ENCODE measurements at places on chromosomes 11 and 22. TPM values are rescaled to one million over a fixed set of nuclear protein-coding genes. Genes with fewer than 3 reads are reported as not detected.

SLC22A9 gene
- 0.04 TPM for polyA plus RNA-seq

- no peak for DNase-seq
- no peak overlapping the region for H3K27ac ChIP-seq
- H3K4me1 ChIP-seq = no peaks in the 10 kb centered on the region
- peaks cover 57% of the 10 kb centered on the region for H3K36me3 ChIP-seq
- H3K27me3 ChIP-seq = no peaks in the 10 kb centered on the region
Measured at GRCh38 chr22:21797444-21798221, 62.0 kb upstream of the YPEL1 start.

DNA sequence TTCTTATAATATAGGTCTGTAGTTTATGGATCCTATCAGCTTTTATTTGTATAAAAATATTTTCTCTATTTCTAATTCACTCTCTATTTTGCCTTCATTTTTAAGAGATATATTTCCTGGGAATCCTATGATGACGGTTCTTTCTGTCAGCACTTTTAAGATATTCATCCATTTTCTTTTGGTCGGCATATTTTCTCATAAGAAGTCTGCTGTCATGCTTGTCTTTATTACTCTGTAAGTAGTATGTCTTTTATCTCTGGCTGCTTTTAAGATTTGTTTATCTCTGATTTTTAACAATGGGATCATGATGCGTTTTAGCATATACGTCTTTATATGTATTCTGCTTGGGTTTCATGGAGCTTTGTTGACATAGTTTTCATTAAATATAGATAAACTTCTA lies 175.5 kb downstream of the SNX19 start:
- H3K27me3 ChIP-seq = no peaks in the 10 kb centered on the region
- peaks cover 10% of the 10 kb centered on the region for H3K4me1 ChIP-seq
- H3K4me3 ChIP-seq = no peak overlapping the region
- H3K27ac ChIP-seq = no peak overlapping the region
- no peaks in the 10 kb centered on the region for H3K36me3 ChIP-seq
- no peak for DNase-seq

MMP27 gene
- 0.24 TPM for polyA plus RNA-seq

GRCh38 chr11:62673196-62673525 lies 1.1 kb upstream of the LBHD1 start:
- no peak for DNase-seq
- H3K4me3 ChIP-seq = no peak overlapping the region
- H3K27ac ChIP-seq = no peak overlapping the region
- peaks cover 16% of the 10 kb centered on the region for H3K4me1 ChIP-seq
- H3K27me3 ChIP-seq = no peaks in the 10 kb centered on the region
- H3K36me3 ChIP-seq = peaks cover 25% of the 10 kb centered on the region

GRAP2 gene
- 1.8 TPM for polyA plus RNA-seq

DNA sequence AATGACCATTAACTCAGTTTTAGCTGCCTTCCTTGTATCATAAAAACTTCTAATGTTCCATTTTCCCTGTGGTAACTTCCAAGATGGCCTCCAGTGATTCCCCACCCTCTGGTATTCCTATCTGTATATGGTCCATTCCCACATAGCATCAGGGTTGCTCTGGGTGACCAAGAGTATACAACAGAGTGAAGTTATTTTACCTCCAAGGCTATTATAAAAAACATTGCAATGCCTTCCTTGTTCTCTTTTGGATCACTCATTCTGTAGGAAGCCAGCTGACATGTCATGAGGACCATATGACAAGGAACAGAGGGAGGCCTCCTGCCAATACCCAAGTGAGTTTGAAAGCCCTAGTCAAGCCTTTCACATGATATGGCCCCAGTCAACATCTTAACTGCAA lies 30.1 kb downstream of the ZNF280B start:
- peaks cover 13% of the 10 kb centered on the region for H3K4me1 ChIP-seq
- no peaks in the 10 kb centered on the region for H3K36me3 ChIP-seq
- H3K4me3 ChIP-seq = no peak overlapping the region
- peak; percentile 25 for DNase-seq
- no peaks in the 10 kb centered on the region for H3K27me3 ChIP-seq
- H3K27ac ChIP-seq = peak overlapping the region; percentile 51

TMPRSS5 gene
- 0.75 TPM for polyA plus RNA-seq

TSPAN18 gene
- 59.1 TPM for polyA plus RNA-seq

- H3K36me3 ChIP-seq = no peaks in the 10 kb centered on the region
- no peak overlapping the region for H3K4me3 ChIP-seq
- H3K27me3 ChIP-seq = no peaks in the 10 kb centered on the region
- no peaks in the 10 kb centered on the region for H3K4me1 ChIP-seq
- peak overlapping the region; percentile 77 for H3K27ac ChIP-seq
Measured at GRCh38 chr11:104033134-104033533, 3.3 kb upstream of the DDI1 start.

- no peak overlapping the region for H3K4me3 ChIP-seq
- H3K36me3 ChIP-seq = no peaks in the 10 kb centered on the region
- H3K4me1 ChIP-seq = peaks cover 3% of the 10 kb centered on the region
- DNase-seq = no peak
Measured at GRCh38 chr11:100830978-100831732, 144.1 kb downstream of the ARHGAP42 start.

NOL12 gene
- 18.1 TPM for polyA plus RNA-seq

GRCh38 chr11:35524780-35525179 lies 636 bp downstream of the PAMR1 start:
- peaks cover 49% of the 10 kb centered on the region for H3K27me3 ChIP-seq
- no peak for DNase-seq
- no peak overlapping the region for H3K27ac ChIP-seq
- H3K36me3 ChIP-seq = no peaks in the 10 kb centered on the region
- no peaks in the 10 kb centered on the region for H3K4me1 ChIP-seq
- H3K4me3 ChIP-seq = peak overlapping the region; percentile 37

- no peak overlapping the region for H3K27ac ChIP-seq
- DNase-seq = no peak
- H3K27me3 ChIP-seq = no peaks in the 10 kb centered on the region
- no peak overlapping the region for H3K4me3 ChIP-seq
- no peaks in the 10 kb centered on the region for H3K36me3 ChIP-seq
- no peaks in the 10 kb centered on the region for H3K4me1 ChIP-seq
Measured at GRCh38 chr11:130992788-130993187, 76.5 kb upstream of the SNX19 start.

- H3K27me3 ChIP-seq = no peaks in the 10 kb centered on the region
- DNase-seq = no peak
- no peak overlapping the region for H3K27ac ChIP-seq
- H3K4me3 ChIP-seq = no peak overlapping the region
- H3K4me1 ChIP-seq = peaks cover 1% of the 10 kb centered on the region
- peaks cover 61% of the 10 kb centered on the region for H3K36me3 ChIP-seq
Measured at GRCh38 chr22:45324311-45324711, 14.6 kb downstream of the FAM118A start.

GRCh38 chr11:11620921-11621572 lies 758 bp downstream of the GALNT18 start:
- peaks cover 73% of the 10 kb centered on the region for H3K27me3 ChIP-seq
- DNase-seq = peak; percentile 51
- no peaks in the 10 kb centered on the region for H3K36me3 ChIP-seq
- H3K27ac ChIP-seq = no peak overlapping the region
- H3K4me1 ChIP-seq = peaks cover 15% of the 10 kb centered on the region

- H3K27me3 ChIP-seq = no peaks in the 10 kb centered on the region
- DNase-seq = no peak
- H3K36me3 ChIP-seq = peaks cover 72% of the 10 kb centered on the region
- no peak overlapping the region for H3K27ac ChIP-seq
Measured at GRCh38 chr22:17882727-17883126, 108.5 kb upstream of the BID start.

- no peaks in the 10 kb centered on the region for H3K4me1 ChIP-seq
- H3K27me3 ChIP-seq = no peaks in the 10 kb centered on the region
- H3K4me3 ChIP-seq = no peak overlapping the region
- no peak overlapping the region for H3K27ac ChIP-seq
- no peak for DNase-seq
- H3K36me3 ChIP-seq = peaks cover 2% of the 10 kb centered on the region
Measured at GRCh38 chr11:10680956-10681487, 12.5 kb downstream of the IRAG1 start.

GRCh38 chr11:9180784-9181183 lies 84.4 kb downstream of the DENND5A start:
- peaks cover 36% of the 10 kb centered on the region for H3K36me3 ChIP-seq
- H3K27me3 ChIP-seq = no peaks in the 10 kb centered on the region
- no peak for DNase-seq

GRCh38 chr22:44202261-44202789 lies 21.6 kb downstream of the PARVG start:
- H3K27ac ChIP-seq = no peak overlapping the region
- no peak overlapping the region for H3K4me3 ChIP-seq
- no peaks in the 10 kb centered on the region for H3K27me3 ChIP-seq
- H3K4me1 ChIP-seq = no peaks in the 10 kb centered on the region
- peak; percentile 6 for DNase-seq

OOSP3 gene
- not detected for polyA plus RNA-seq

OPCML gene
- polyA plus RNA-seq = 1.4 TPM

- H3K4me3 ChIP-seq = no peak overlapping the region
- no peak for DNase-seq
- no peaks in the 10 kb centered on the region for H3K27me3 ChIP-seq
Measured at GRCh38 chr22:27636716-27637508, 164.6 kb downstream of the MN1 start.

MUC15 gene
- polyA plus RNA-seq = not detected

GRCh38 chr11:70717936-70718595 lies 319.7 kb downstream of the CTTN start:
- no peaks in the 10 kb centered on the region for H3K27me3 ChIP-seq
- no peak overlapping the region for H3K4me3 ChIP-seq
- H3K4me1 ChIP-seq = no peaks in the 10 kb centered on the region
- DNase-seq = no peak
- no peak overlapping the region for H3K27ac ChIP-seq

DNA sequence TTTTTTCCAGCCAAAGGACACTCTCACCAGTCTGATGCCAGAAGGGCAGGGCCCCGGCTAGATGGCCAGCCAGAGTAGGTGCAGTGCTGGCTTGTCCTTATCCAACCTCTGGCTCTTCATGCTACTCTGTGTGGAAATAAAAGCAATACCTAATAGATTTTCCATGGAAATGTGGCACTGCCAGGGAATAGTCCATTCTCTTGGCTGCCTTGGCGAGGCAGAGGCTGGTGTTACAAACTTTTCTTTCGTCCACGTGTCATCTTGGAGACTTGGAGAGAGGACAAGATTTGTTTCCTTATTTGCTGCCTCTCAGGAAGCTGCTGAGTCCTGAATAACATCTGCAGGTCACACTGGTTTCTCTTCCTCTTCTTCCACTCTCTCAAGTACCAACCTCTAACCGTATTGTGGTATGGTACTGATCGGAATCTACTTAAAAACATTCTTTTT lies 17.2 kb upstream of the C1QTNF4 start:
- peaks cover 12% of the 10 kb centered on the region for H3K36me3 ChIP-seq
- H3K27me3 ChIP-seq = no peaks in the 10 kb centered on the region
- no peak overlapping the region for H3K4me3 ChIP-seq
- H3K27ac ChIP-seq = no peak overlapping the region
- H3K4me1 ChIP-seq = no peaks in the 10 kb centered on the region
- no peak for DNase-seq

DNA sequence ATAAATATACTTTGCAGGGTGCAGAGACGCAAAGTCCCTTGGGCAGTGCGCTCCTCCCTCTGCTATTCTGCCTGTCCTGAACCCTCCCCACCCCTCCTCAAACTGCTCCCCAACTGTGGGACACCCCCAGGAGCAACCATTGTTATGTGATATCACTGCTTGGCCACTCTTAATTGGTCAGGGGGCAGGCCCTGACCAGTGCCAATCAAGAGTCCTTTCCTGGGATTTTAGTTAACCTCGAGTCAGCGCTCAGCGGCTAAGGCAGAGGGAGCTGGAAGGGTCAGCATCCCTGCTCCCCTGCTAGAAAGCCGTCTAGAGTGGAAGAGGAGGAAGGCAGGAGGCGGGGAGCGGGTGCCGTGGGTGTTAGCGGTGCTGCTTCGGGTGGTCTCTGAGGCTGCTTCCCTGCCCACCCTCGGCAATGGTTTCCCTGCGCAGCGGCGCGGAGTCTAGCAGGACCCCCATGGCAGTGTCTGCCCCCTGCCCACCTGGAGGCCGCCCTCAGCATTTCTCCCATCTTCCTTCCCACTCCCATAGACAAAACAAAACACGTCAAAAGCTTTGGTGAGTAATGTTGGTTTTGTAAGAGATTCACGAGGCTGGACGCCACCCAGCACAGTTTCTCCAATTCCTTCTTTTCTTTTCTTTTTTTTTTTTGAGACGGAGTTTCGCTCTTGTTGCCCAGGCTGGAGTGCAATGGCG lies 38.4 kb upstream of the A4GALT start:
- H3K27ac ChIP-seq = no peak overlapping the region
- H3K4me3 ChIP-seq = no peak overlapping the region
- H3K27me3 ChIP-seq = peaks cover 13% of the 10 kb centered on the region
- H3K36me3 ChIP-seq = no peaks in the 10 kb centered on the region

DNA sequence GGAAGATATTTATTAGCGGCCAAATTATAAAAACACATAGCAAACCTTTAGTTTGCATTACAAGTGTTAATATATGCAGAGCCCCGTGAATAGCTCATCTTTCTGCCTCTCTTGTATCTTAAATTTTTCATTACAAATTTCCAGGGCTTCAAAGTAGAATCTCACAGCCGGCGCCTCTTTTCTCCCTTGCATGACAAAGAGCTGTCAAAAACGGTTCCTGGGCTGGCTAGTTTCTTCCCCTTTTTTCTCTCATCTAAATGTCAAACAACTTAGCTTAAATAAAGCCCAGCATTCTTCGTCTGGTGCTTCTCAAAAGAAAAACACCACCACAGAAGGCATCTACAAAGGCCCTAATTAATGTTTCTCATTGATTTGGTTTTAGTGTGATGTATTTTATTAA lies 253.0 kb downstream of the INSC start:
- H3K4me3 ChIP-seq = no peak overlapping the region
- no peaks in the 10 kb centered on the region for H3K27me3 ChIP-seq
- no peak overlapping the region for H3K27ac ChIP-seq
- no peak for DNase-seq
- H3K36me3 ChIP-seq = no peaks in the 10 kb centered on the region

DNA sequence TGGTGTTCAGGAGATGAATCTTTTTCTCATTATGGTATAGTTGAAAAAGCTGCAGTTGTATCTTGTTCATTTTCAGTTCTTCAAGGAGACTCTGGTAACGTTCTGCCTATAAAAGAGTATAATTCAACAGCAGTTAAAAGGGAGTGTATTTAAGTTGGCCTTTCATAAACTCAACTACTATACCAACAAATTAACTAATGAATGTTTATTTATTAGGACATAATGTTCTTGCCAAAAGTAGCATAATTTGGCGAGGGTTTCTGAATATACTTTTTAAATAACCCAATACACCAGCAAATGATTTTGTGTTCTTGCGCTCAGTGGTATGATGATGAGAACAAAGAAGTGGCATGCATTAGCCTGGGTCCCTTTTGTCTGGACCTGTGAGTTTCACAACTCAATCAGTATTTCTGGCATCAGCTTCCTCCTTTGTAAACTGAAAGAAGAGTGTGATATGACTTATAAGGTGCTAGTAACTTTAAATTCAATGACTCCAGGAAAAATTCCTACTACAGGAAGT lies 10.9 kb downstream of the SMC1B start:
- no peak overlapping the region for H3K27ac ChIP-seq
- H3K36me3 ChIP-seq = no peaks in the 10 kb centered on the region
- DNase-seq = peak; percentile 14
- H3K27me3 ChIP-seq = no peaks in the 10 kb centered on the region
- H3K4me3 ChIP-seq = no peak overlapping the region
- H3K4me1 ChIP-seq = no peaks in the 10 kb centered on the region

GRCh38 chr11:9137293-9138132 lies 46.1 kb upstream of the SCUBE2 start:
- peak; percentile 74 for DNase-seq
- H3K4me3 ChIP-seq = no peak overlapping the region
- no peaks in the 10 kb centered on the region for H3K4me1 ChIP-seq
- H3K27me3 ChIP-seq = no peaks in the 10 kb centered on the region
- H3K27ac ChIP-seq = no peak overlapping the region

PLAAT5 gene
- 0.78 TPM for polyA plus RNA-seq

GRCh38 chr11:108122166-108122628 lies 830 bp downstream of the ACAT1 start:
- peaks cover 2% of the 10 kb centered on the region for H3K36me3 ChIP-seq
- H3K27ac ChIP-seq = no peak overlapping the region
- peak overlapping the region; percentile 59 for H3K4me3 ChIP-seq
- peaks cover 9% of the 10 kb centered on the region for H3K4me1 ChIP-seq

GRAMD1B gene
- 51.5 TPM for polyA plus RNA-seq

CSNK2A3 gene
- polyA plus RNA-seq = 2.8 TPM
